Left colon (tissue), 2 donors: ENCODE measurements at places on chromosomes 16 and 17. TPM values are rescaled to one million over a fixed set of nuclear protein-coding genes. Genes with fewer than 3 reads are reported as not detected.

- no peak for DNase-seq
Observed at GRCh38 chr16:88993166-88993761, 16.3 kb upstream of the CBFA2T3 start.

GRCh38 chr16:19228052-19228451 is 57.5 kb upstream of the CLEC19A start:
- DNase-seq: no peak

GRCh38 chr17:62905233-62905632 is 60.8 kb upstream of the TANC2 start:
- DNase-seq: no peak

DNA sequence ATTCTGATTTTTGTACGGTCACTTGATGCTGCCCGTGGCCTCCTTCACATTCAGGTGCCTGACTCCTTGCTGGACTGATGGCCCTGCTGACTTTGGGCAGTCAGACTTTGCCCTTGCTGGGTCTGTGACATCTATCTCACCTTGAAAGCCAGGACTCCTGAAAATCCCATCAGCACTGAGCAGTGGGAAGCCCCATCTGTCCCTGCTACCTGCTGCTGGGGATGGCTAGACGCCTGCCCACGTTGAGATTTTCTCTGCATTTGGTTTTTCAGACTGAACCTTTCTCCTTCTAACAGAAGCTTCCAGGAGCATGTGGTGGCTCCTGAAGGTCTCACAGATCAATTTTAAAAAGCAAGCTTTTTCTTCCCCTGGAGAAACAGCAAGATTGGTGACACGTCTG is 10.2 kb upstream of the ZNF18 start:
- no peak for DNase-seq

KRTAP9-1 gene
- not detected for total RNA-seq

CACNG1 gene
- total RNA-seq: not detected

VASN gene
- 4.8 TPM for total RNA-seq

TPSG1 gene
- total RNA-seq: 60.7 TPM
